ENCODE measurements at places on chromosomes 1 and 21.

DNA sequence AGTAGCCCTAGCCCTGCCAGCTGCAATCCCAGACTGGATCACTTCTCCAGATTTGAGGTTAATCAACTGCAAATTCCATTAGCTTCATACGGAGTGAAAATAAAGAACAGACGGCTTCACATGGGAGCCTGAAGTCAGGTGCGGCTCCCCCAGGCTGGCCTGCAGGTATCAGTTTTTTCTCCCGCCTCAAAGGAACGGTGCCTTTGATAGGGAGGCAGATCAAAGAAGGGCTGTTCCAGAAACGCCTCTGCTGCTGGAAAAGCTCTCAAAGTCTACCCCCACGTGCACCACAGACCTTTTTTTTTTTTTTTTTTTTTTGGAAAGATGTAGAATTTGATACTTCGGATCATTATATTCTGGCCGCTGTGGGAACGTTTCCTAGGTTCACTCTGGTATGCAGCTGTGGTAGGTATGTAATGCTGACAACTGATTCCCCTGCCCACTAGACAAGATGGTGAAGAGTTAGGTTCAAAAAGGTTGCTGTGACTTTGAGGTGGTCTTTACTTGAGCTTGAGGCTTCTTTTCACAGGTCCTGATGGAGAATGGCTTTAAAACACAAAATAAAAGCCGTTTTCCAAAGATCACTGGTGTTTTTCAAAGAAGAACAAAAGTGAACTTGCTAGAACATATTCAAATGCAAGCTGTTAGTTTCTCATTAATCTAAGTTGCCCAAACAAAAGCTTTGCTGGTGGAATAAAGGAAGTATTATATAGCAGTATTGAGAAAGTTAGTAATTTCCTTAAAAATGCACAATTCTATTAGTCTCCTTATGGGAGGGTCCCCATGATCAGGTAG lies 189.0 kb upstream of the NFIA start:
- DNase-seq, result no peak

DNA sequence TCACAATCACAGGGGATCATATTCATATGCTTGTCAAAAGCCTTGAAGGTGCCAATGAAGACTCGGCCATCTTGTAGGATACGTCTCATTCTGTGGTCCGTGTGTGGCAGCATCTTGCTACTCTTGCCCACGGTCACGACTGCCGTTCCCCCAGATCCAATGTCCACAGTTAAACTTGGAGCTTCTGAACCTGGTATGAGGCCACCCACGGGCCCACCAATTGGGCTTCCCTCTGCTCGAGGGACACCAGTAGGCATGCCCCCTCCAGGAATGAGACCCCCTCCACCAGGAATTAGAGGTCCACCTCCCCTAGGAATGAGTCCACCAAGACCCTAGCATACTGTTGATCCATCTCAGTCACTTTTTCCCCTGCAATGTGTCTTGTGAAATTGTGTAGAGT lies 39.6 kb downstream of the MORN1 start:
- DNase-seq, result no peak

GRCh38 chr1:88726697-88727096 lies 42.6 kb downstream of the PKN2 start:
- DNase-seq, result no peak

DNA sequence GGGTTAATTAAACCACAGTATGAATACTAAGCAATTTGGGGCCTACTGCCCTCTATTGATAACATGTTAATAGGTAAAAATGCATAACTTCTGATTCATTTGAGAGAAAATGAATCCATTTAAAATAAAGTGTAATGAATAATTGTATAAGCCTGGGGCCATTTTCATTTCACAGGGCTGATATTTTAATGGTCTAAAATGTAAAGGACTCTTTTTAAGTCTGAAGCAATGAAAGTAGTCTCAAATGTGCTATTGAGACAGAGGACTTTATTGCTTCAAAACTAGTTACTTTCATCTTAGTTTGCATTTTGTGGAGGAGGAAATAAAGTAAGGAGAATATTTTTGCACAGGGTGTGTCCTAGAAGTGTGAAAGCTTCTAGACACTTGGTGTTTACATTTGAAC lies 155.4 kb downstream of the TLR5 start:
- no peak for DNase-seq

DNA sequence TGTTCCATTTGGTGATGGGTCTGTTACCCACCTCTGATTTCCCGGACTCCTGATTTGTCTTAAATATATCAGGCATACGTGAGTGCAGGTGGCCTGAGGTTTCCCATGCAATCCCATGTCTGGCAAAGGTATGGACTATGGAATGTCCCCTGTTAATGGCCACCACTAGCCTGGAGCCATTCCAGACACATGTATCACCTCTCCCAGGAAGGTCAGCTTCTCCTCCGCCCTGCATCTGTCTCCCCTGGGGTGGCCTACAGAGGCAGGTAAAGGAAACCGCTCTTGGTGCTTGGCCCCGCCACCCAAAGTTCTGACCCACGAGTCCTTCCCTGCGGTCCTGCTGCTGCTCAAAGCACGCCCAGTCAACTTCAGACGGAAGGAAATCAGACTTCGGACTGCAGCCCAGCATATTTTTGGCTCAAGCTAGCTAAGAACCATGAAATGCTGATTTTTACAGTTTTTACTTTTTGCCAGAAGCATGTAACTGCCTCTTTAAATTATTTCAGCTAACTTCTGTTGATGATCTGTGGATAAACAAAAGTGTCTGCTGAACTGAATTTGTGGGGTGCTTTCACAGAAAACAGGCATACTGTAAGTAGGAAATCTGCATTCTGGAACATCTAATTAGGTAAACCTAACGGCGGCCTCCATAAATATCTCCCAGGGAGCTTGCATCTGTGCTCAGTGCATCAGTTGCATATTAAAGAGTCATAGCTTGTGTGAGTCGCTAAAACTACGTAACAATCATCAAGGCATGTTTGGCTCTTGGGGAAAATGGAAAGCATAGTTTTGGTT lies 105.9 kb downstream of the PCP4 start:
- no peak for DNase-seq

DNA sequence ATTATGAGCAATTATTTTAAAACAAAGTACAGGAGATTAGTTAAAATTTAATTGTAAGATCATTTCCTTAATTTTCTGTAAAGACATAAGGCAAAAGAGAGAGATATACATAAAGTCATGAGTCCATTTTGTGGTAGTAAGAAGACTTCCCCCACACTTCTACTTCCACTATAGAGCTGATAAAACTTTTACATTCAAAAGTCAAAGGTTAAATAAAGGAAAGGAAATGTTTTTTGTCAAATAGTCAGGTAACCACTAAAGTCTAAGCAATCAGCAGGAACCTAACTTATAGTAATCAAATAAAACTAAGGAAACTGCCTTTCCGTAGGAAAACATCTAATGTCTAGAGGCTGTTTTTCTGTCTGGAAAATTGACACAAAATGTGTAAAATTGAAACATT lies 110.9 kb downstream of the DENND1B start:
- DNase-seq, result no peak

DNA sequence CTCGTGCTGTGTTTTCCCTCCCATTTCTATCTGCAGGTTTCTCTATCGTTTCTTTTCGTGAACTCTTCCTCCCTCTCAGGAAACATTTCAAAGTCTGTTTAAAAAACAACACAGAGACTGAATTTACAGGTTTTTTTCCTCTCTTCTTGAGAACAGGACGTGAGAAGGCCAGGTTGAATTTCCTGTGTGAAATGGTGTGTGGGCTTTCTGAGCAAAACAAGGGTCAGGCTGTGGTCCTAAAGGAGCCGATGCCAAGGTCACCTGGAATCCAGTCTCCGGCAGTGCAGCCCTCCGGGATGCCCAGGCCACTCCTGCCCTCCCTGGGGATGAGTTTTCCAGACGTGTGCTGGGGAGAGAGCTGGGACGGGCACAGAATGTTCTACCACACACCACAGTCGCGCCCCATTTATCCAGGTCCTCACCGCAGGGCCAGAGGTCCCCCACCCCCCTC lies 62.7 kb upstream of the RUNX3 start:
- no peak for DNase-seq

GRCh38 chr1:68791800-68792199 lies 294.9 kb upstream of the DEPDC1 start:
- no peak for DNase-seq

All from HCEC 1CT (cell line).